ENCODE measurements at places on chromosomes 1 and 21. TPM values are rescaled to one million over a fixed set of nuclear protein-coding genes. Genes with fewer than 3 reads are reported as not detected.
A peak's percentile ranks its signal among the peaks of the same experiment; 100 is the strongest.

TNFRSF4 gene
- 0.16 TPM for polyA plus RNA-seq

- no peak for DNase-seq
- H3K4me1 ChIP-seq = peaks cover 42% of the 10 kb centered on the region
- H3K36me3 ChIP-seq = no peaks in the 10 kb centered on the region
- H3K27me3 ChIP-seq = no peaks in the 10 kb centered on the region
- H3K4me3 ChIP-seq = no peak overlapping the region
- no peak overlapping the region for H3K27ac ChIP-seq
Measured at GRCh38 chr1:12049616-12050015, 13.5 kb upstream of the TNFRSF8 start.

DNA sequence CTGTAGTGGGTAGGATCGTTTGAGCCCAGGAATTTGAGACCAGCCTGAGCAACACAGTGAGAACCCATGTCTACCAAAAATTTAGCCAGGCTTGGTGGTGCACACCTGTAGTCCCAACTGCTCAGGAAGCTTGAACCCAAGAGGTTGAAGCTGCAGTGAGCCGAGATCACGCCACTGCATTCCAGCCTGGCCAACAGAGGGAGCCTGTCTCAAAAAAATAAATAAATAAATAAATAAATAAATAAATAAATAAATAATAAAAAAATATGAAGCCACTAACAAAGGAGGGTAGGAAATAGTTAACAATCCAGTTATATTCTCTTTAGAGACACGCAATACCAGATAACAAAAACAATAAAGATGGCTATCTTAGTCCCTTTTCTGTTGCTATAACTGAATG lies 11.9 kb upstream of the CBR3 start:
- H3K4me1 ChIP-seq = no peaks in the 10 kb centered on the region
- H3K27ac ChIP-seq = no peak overlapping the region
- peaks cover 5% of the 10 kb centered on the region for H3K27me3 ChIP-seq
- H3K36me3 ChIP-seq = no peaks in the 10 kb centered on the region
- H3K4me3 ChIP-seq = no peak overlapping the region

- H3K27ac ChIP-seq = no peak overlapping the region
- no peaks in the 10 kb centered on the region for H3K27me3 ChIP-seq
- no peaks in the 10 kb centered on the region for H3K36me3 ChIP-seq
- H3K4me1 ChIP-seq = no peaks in the 10 kb centered on the region
- no peak for DNase-seq
Measured at GRCh38 chr1:79604490-79605198, 598.1 kb upstream of the ADGRL4 start.

GRCh38 chr1:58005212-58005611 lies 541.3 kb downstream of the OMA1 start:
- H3K36me3 ChIP-seq = no peaks in the 10 kb centered on the region
- no peaks in the 10 kb centered on the region for H3K4me1 ChIP-seq
- H3K27me3 ChIP-seq = no peaks in the 10 kb centered on the region
- H3K27ac ChIP-seq = no peak overlapping the region
- DNase-seq = no peak

SYDE2 gene
- 2.3 TPM for polyA plus RNA-seq

DNA sequence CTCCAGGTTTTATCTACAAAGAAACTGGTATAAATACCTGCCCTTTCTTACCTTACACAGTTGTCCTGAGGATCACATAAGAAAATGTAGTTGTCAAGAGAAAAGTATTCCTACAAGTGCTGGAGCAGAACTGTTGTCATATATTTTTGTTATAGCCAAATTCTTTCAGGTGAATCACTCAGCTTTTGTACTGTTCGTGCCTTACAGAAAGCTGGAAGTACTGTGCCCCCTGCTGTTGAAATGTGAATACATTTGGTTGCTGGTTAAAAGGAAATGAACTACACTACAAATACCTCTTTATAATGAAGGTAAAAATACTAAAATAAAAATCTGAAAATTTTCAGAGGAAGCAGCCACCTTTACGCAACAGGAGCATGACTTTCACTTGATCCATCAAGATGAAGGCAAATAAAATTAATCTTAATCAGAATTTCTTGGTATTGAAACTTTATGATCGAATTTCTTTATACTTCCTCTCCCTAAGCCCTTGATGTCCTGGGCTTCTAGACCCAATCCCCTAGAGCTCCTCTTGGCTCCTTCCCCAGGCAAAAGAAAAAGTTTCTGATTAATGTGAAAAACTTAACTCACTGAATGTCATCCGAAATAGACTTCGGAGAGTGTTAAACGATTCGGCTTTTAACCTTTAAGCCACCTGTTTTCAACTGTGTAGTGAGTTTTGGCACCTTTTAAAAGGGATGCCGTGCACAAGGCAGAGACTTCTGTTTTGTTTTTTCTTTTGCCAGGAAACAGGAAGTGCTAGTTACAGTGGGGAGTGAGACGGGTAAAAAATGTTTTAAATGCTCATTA lies 12.5 kb downstream of the CHML start:
- no peak overlapping the region for H3K27ac ChIP-seq
- peaks cover 29% of the 10 kb centered on the region for H3K36me3 ChIP-seq
- H3K4me3 ChIP-seq = no peak overlapping the region
- no peaks in the 10 kb centered on the region for H3K4me1 ChIP-seq
- peak; percentile 78 for DNase-seq

PUM1 gene
- polyA plus RNA-seq = 46.4 TPM

- no peak for DNase-seq
- H3K4me3 ChIP-seq = no peak overlapping the region
- no peaks in the 10 kb centered on the region for H3K36me3 ChIP-seq
- no peaks in the 10 kb centered on the region for H3K27me3 ChIP-seq
- H3K27ac ChIP-seq = no peak overlapping the region
Measured at GRCh38 chr1:66770694-66771093, 18.4 kb downstream of the DYNLT5 start.

- no peak for DNase-seq
- no peak overlapping the region for H3K27ac ChIP-seq
- H3K27me3 ChIP-seq = no peaks in the 10 kb centered on the region
- H3K4me1 ChIP-seq = no peaks in the 10 kb centered on the region
- no peak overlapping the region for H3K4me3 ChIP-seq
Measured at GRCh38 chr1:84133479-84133878, 10.6 kb upstream of the PRKACB start.

SLC9C2 gene
- not detected for polyA plus RNA-seq

GRCh38 chr1:167082511-167083027 lies 7.6 kb downstream of the GPA33 start:
- H3K4me1 ChIP-seq = no peaks in the 10 kb centered on the region
- no peak for DNase-seq
- H3K27ac ChIP-seq = no peak overlapping the region

DNA sequence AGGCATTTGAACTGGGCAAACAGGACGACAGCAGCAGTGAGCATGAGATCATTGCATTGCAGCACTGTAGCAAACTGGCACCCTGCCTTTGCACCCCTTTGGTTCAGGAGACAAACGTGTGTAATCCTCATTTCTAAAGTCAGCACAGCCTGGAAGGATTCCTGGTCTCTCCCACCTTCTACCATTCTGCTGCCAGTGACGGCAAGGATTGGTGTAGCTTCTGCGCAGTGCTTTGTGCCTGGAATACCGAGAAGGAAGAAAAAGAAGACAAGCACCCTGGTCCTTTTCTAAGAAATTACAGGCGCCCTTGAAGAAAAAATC lies 805.3 kb downstream of the USP25 start:
- no peaks in the 10 kb centered on the region for H3K4me1 ChIP-seq
- no peak overlapping the region for H3K27ac ChIP-seq
- DNase-seq = no peak

GRCh38 chr1:66283622-66284041 lies 250.3 kb upstream of the SGIP1 start:
- no peak overlapping the region for H3K27ac ChIP-seq
- H3K4me1 ChIP-seq = no peaks in the 10 kb centered on the region
- no peaks in the 10 kb centered on the region for H3K36me3 ChIP-seq

DNA sequence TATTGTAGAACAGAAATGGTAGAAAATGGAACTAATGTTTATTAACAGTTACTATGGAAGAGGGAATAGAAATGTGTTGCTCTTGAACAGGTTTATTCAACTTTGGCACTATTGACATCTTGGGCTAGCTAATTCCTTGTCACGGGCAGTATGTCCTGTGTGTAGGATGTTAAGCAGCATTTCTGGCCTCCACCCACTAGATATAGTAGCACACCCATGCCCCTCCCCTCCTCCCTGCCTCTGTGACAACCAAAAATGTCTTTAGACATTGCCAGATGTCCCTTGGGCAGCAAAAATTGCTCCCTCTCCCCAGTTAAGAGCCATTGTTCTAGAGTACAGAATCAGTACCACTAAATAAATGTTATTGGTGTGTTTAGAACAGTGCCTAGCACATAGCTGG lies 91.4 kb upstream of the TPTE start:
- DNase-seq = peak; percentile 27
- no peaks in the 10 kb centered on the region for H3K36me3 ChIP-seq
- no peaks in the 10 kb centered on the region for H3K4me1 ChIP-seq
- H3K4me3 ChIP-seq = no peak overlapping the region
- no peaks in the 10 kb centered on the region for H3K27me3 ChIP-seq

GRCh38 chr1:157368363-157368762 lies 184.0 kb downstream of the FCRL5 start:
- no peaks in the 10 kb centered on the region for H3K36me3 ChIP-seq
- H3K27ac ChIP-seq = 0 out of 3 replicates have a peak overlapping the region, but pooled peaks have one; percentile 20
- no peaks in the 10 kb centered on the region for H3K27me3 ChIP-seq
- DNase-seq = no peak
- peaks cover 54% of the 10 kb centered on the region for H3K4me1 ChIP-seq

CA6 gene
- polyA plus RNA-seq = not detected

- H3K4me3 ChIP-seq = no peak overlapping the region
- no peak for DNase-seq
- H3K4me1 ChIP-seq = no peaks in the 10 kb centered on the region
- H3K27me3 ChIP-seq = no peaks in the 10 kb centered on the region
- no peak overlapping the region for H3K27ac ChIP-seq
Measured at GRCh38 chr1:209241487-209241886, 342.0 kb upstream of the CAMK1G start.

PRAMEF26 gene
- not detected for polyA plus RNA-seq

TNFRSF8 gene
- 18.2 TPM for polyA plus RNA-seq

DNA sequence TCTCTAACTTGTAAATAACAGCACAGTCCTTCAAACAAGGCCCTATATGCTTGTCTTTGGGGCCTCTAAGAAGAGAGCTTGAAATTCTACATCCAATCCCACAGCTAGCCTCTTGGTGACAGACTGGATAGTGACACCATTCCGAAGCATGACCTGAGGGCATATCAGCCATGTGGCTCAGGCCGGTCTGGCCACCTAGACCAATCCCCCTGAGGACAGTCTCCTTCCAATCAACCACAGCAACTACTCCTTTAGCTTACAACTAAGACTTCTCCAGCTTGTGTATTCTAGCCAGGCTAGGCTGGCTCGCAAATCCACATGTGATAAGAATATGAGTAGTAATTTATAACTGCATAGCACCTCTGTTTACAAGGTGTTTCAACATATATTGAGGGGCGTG lies 14.0 kb downstream of the BCAR3 start:
- DNase-seq = no peak
- H3K36me3 ChIP-seq = no peaks in the 10 kb centered on the region
- H3K27me3 ChIP-seq = no peaks in the 10 kb centered on the region

PAFAH2 gene
- 6.9 TPM for polyA plus RNA-seq

GRCh38 chr1:77652268-77652667 lies 30.2 kb downstream of the ZZZ3 start:
- H3K27ac ChIP-seq = no peak overlapping the region
- H3K27me3 ChIP-seq = no peaks in the 10 kb centered on the region
- no peaks in the 10 kb centered on the region for H3K4me1 ChIP-seq
- no peak for DNase-seq

C1orf174 gene
- polyA plus RNA-seq = 43.0 TPM

NCAM2 gene
- 14.0 TPM for polyA plus RNA-seq

DNA sequence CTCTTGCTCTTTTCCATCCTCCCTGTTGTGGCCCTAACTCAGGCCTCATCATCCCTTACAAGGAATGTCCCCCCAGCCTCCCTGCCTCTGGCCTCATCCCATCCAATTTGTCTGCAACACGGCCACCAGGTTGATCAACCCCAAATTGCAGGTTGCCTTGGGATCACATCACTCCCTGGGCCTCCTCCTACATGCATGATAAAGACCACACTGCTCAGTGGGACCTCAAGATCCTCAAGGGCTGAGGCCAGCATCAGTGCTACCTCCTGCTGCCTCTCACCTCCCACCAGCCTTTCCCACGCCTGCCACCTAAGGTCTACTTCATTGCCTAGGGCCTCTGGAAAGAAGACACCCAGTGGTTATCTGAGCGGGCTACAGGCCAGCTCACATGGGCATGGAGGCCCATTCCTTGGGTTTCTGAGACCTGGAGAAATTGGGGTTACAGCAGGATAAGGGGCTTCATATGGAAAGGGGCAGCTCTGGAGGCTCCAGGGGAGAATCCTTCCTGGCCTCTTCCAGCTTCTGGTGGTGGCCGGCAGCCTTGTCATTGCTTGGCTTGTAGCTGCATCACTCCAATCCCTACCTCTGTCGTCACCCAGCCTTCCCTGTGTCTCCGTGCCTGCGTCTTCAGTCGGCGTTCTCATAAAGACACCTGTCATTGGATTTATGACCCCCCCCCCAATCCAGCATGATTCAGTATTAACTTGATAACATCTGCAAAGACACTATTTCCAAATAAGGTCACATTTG lies 60.5 kb downstream of the KLHDC7A start:
- DNase-seq = no peak
- no peaks in the 10 kb centered on the region for H3K36me3 ChIP-seq
- H3K4me3 ChIP-seq = no peak overlapping the region

HJV gene
- polyA plus RNA-seq = 2.4 TPM

- H3K4me3 ChIP-seq = no peak overlapping the region
- H3K27ac ChIP-seq = no peak overlapping the region
- no peaks in the 10 kb centered on the region for H3K36me3 ChIP-seq
- H3K4me1 ChIP-seq = no peaks in the 10 kb centered on the region
- no peak for DNase-seq
Measured at GRCh38 chr1:218765753-218766152, 407.9 kb upstream of the LYPLAL1 start.

OLFML2B gene
- not detected for polyA plus RNA-seq

DNA sequence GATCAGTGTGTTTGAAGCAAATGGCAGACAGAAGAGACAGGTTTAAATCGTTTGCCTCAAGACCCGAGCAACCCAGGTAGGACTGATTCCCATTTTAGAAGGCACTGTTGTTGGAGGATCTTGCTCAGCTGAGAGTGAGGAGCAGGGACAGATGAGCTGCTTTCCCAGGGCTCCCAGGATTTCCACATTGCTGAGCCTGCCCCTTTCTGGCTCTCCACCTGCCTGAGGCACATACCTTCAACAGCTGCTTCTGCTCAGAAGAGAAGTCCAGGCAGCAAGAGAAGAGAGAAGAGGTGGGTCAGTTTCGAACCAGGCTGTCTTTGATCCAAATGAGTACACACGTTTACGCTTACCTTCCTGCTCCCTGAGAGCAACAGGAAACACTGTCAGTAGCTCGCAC lies 5.7 kb downstream of the TNNT2 start:
- H3K27ac ChIP-seq = no peak overlapping the region
- no peak for DNase-seq
- H3K4me3 ChIP-seq = no peak overlapping the region
- no peaks in the 10 kb centered on the region for H3K36me3 ChIP-seq

Data from K562 (cell line).